ENCODE measurements at places on chromosomes 7 and 10.

DNA sequence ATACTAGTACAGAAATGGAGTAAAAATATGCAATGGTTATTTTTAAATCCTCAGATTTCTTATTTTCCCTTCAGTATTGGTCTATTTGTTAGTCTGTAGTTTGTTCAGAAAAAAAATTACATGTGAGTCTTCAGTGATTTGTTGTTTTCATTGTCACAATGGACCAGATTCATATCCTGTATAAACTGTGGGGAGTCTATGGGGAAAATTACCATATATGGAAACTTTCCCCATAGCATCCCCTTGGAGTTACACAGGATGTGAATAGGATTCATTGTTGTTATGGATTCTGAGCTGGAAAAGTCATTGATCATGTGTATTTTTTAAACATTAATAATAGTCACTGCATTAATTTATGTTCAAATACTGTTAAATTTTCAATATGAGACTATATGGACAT, 72.6 kb downstream of the ST7 start:
- no peak for DNase-seq

DNA sequence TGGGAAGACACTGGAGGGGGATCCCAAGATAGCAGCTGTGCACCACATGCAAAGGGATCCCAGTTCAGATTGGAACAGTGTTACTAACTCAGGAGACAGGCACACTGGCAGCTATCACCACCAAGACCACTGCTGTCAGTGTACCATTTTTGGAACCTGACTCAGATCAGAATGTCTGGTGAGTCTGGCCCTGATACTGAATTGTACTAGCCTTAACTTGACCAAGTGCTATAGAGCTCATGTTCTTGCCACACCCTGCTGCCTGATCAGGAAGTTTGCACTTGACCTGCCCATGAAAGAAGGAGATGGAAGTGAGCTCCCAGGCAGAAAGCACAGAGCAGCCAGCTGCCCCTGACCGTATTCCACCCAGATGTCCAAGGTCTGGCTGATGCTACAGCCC, 4.8 kb upstream of the PRRT4 start:
- DNase-seq = no peak

- no peak for DNase-seq
Observed at GRCh38 chr7:26618449-26618848, 245.9 kb downstream of the SKAP2 start.

- DNase-seq = no peak
Observed at GRCh38 chr7:118259115-118259514, 34.6 kb downstream of the ANKRD7 start.
